Keratinocyte (primary cell): ENCODE measurements at places on chromosomes 7 and 10. TPM values are rescaled to one million over a fixed set of nuclear protein-coding genes. Genes with fewer than 3 reads are reported as not detected.

DNA sequence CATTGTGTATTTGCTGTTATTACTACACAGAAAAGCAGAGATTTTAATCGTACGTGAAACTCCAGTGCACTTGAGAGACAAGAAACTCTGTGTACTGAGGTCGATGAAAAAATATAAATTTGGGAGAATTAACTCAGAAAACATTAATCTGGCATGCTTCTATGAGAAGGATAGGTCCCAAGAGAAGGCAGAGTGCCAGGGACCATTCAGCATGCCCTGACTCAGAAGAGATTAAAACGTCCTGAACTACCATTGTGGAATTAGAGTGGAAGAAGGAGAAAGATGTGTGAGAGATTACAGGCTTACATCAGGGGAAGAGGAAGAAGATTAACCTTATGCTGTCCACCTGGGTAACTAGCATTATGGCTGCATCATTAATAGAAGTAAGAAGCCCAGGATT, 72.4 kb downstream of the REEP3 start:
- no peak for DNase-seq

DNA sequence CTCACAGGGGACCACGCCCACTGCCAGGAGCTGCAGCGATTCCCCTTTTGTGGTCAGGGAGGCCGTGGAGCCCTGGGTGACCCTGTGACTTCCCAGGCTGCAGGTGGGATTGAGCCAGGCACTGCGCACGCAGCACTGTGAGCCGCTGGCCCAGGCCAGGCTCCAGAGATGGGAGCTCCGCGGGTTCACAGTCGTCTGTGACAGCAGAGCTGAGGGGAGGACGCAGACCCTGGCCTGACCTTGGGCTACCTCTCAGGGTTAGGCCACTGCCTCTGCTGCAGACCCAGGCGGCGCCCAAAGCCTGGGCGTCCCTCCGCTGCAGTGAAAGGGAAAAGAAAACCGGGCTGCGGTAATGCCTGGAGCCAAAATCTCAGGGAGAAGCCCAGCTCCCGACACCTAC, 107.5 kb upstream of the GPR26 start:
- DNase-seq = no peak

GRCh38 chr7:156224833-156225225, 412.6 kb upstream of the SHH start:
- DNase-seq = no peak

DNA sequence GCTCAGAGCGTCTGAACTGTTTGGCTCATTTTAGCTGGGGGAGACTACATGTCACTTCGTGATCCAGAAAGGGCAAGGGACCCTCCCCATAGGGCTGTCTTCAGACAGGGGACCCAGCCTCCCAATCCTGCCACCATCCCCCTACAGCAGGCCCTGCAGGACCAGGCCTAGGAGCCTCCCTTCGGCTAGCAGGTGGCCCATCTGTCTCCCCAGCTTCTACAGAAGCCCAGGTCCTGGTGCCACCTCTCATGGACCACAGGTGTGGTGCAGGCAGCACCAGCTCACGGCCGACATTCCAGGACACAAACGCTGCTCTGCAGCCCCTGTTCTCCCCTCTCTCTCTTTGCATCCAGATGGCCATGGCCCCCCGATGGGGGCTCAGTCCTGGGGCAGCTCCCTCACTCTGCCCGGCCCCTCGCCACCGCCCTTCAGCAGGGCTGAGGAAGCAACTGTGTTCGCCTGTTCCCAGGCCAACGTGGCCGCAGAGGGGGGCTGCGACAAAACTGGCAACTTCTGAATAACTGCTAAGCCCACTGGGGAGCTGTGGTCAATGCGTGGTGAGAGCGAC, 10.3 kb downstream of the TECPR1 start:
- no peak for DNase-seq

DNA sequence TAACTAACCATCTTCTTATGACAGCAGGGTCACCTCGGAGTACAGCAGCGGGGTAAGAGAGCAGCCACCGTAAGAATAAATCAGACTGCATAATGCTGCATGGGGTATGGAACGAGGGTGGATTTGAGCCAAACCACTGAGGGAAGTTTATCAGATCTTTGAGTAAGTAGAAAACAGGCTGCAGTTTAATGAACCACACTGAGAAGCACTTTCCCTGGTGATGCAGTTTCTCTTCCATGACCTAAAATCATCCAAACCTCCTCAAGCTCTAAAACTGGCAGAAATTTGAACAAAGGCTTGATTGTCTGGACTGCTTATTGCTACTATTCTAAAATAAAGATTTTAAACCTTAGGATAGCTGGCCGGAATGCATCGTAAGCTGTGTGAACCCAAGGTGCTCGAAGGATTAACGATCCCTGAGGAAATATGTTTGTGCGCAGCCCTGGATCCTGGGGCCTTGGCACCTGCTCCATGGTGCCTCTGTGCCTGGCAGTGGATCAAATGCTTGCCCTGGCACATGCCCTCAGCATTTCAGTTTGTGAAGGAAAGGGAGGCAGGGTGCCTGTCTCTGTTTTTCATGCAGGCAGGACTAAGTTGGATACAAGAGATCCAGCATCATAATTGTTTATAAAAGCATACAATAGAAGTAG, 322.7 kb downstream of the LHFPL3 start:
- no peak for DNase-seq

DNA sequence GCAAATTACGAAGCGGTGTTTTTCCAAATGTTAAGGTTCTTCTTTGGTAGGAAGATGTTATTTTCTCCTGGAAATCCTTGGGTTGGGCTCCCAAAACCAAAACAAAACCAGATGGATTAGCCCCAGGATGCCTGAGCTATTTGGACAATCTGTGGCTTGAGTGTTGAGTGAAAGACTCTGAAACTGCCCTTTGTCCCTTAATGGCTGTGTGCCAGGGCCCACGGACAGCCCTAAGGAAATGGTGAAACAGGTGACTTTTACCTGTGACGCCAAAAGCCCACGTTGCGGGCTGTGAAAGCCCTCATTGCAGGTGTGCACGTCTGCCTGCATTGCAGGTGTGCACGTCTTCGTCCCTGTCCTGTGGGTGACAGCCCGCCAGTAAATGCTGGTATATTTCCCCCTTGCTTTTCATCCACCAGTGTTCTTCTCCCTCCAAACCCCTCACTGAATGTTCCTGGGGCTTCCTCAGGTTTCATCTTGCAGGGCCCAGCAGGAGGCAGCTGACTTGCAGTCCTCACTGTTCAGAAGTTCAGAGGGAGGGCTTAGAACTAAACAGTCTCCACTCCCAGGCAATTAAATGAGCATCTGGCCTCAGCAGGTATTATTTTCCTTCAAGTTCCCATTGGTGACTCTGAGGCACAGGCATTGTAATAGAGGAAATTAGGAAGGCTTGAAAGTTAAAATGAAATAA, 10.7 kb downstream of the PFKP start:
- DNase-seq = no peak

DNA sequence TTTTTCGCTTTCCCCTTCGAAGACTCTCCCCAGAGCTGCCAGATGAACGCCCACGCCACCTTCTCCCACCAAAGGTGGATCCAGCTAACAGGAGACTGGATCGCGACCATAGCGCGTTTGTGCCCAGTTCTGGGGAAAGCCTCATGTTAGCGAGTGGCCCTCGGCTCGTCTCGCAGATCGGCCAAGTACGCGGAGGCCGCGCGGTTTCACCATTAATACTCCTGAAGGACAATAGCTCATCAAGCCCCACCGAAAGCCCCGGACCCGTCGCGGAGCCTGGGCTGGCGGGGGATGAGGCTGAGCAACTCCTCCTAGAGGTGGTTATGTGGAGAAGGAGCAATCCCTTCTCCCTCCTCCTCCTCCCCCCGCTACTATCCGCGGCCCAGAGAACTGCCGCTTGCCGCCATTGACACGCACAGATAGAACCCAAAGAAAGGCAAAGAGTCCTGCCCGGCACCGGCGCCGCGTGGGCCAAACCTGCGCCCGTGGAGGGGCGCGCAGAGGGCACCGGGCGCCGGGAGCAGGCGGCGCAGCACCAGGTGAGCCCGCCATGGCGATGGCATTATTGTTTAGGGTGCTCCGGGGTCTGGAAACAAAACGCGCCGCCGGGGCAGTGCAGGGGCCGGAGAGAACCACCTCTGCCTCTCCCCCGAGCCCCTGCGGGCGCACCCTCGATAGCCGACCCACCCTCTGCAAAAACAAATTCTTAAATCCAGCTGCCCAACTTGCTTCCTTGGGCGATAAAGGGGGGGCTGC, at the start of gene MACROH2A2:
Gene MACROH2A2, plus strand, starts transcription at position 385 of the 756 bp plus-strand sequence. CDS start 22,813 bp downstream, outside the sequence.
- no peak for DNase-seq

DNA sequence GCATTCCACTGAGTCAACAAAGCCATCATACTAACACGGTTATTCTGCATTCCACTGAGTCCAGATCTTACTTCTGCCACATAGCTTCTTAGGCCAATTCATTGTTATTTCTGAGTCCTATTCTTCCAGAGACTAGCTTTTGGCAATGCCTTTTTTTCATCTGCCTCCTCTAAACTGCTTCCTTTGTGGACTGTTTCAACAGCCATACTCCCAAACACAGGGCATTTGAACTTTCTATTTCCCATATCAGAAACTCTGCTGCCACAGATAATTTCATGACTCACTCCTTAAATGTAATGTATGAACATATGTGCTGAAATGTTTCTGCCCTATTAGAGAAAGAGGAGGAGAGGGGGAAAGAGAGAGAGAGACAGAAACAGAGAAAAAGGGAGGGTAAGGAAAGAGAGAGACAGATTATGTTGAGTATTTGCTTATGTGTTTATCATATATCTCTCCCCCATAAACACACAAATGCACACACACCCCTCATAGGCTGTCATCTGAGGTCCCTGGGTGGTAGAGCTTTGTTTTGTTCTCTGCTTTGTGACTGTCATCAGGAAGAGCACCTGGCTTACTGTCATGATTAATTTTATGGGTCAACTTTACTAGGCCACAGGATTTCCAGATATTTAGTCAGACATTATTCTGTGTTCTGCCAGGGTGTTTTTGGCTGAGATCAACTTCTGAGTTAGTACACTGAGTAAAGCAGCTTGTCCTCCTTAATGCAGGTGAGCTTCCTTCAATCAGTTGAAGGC, 308.0 kb upstream of the KCND2 start:
- no peak for DNase-seq

- no peak for DNase-seq
Measured at GRCh38 chr10:122199070-122199469, 72.0 kb upstream of the BTBD16 start.

GRCh38 chr7:26580711-26581110, 283.7 kb downstream of the SKAP2 start:
- DNase-seq = no peak

GRCh38 chr10:44193567-44194220, 191.2 kb downstream of the CXCL12 start:
- no peak for DNase-seq

- DNase-seq = no peak
Measured at GRCh38 chr10:72808001-72808400, 85.5 kb upstream of the OIT3 start.

- DNase-seq = no peak
Measured at GRCh38 chr10:24792638-24793037, 69.0 kb upstream of the ARHGAP21 start.

DNA sequence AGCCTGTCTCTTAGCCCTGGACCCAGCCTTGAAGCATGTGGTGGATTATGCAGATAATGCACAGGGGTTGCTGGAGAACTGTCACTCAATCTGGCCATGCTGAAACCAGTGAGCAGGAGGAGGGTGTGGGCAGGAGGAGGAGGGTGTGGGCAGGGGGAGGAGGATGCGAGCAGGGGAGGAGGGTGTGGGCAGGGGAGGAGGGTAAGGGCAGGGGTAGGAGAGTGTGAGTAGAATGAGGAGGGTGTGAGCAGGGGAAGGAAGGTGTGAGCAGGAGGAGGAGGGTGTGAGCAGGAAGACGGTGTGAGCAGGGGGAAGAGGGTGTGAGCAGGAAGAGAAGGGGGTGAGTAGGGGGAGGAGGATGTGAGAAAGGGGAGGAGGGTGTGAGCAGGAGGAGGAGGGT, 18.8 kb downstream of the CAMK2B start:
- DNase-seq = no peak

- no peak for DNase-seq
Measured at GRCh38 chr7:50212016-50212325, 92.5 kb upstream of the IKZF1 start.

GRCh38 chr10:14925268-14925667, 28.6 kb downstream of the DCLRE1C start:
- DNase-seq = no peak

DNA sequence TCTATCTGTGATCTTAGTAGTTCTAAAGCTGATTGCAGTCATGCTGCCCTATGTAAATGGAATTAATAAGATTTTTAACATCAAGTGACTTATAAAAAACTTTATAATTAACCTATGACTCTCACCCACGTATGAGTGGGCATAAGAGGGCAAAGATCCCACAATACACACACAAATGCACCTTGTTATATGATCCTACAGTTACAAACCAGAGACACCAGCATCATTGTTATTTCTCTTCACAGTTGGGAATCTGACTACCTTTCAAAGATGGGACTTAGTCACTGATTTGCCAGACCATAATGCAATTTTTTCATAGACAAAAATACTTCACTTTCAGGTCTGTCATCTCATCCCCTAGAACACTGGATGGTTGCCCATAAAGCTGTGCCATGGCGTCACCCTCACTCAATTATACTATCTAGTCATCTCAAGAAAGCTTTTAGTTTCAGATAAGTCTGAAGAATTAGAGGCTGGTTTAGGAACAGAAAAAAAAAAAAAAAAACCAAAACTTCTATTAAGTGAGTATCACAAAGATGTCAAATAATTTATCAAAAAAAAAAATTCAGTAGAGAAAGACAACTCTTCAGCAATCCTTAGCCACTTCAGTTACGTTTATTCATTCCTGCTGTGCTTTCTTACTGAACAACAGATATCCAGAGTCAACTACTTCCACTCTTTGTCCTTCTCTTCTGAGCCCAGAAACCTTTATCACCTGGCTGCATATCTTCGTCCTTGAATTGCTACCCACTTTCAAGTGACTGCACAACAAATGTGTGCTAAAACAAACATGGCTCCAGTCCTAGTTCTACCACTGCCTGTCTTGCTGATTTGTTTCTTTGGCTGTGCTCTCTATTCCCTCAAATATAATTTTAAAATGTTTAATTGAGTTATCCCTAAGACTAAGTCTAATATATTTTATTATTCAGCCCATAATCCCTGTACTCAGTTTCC, 175.0 kb upstream of the CHRM2 start:
- no peak for DNase-seq

- DNase-seq = no peak
Measured at GRCh38 chr7:18727115-18727870, 231.7 kb downstream of the HDAC9 start.

DNA sequence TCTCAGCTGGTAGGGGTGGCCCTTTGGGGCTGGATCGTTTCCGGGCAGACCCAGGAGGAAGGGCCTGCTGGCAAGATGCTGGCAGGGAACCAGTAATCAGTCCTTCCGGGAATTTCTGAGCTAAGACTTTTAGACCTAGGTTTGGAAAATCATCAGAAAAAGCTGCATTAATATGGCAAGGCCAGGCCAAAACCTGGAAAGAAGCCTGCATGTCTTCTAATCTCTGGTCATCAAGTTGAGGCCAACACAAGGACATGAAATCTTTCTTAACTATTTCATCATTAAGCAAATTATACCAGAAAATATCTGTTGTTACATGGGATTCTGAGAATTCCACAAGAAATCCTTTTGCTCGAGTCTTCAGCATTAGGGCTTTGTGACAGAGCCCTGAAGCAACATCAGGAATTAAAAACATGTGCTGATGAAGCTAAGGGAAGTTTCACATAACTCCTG, 19.9 kb downstream of the CPA1 start:
- no peak for DNase-seq

- DNase-seq = no peak
Measured at GRCh38 chr10:49534670-49535381, 4.1 kb downstream of the ERCC6 start.

Gene TSPAN14
- 71.1 to 191 TPM (median 87.0 TPM) in 3 replicates for polyA plus RNA-seq
